Neural progenitor cell (in vitro differentiated cells): ENCODE measurements at places on chromosomes 4 and X. TPM values are rescaled to one million over a fixed set of nuclear protein-coding genes. Genes with fewer than 3 reads are reported as not detected.
A peak's percentile ranks its signal among the peaks of the same experiment; 100 is the strongest.

DNA sequence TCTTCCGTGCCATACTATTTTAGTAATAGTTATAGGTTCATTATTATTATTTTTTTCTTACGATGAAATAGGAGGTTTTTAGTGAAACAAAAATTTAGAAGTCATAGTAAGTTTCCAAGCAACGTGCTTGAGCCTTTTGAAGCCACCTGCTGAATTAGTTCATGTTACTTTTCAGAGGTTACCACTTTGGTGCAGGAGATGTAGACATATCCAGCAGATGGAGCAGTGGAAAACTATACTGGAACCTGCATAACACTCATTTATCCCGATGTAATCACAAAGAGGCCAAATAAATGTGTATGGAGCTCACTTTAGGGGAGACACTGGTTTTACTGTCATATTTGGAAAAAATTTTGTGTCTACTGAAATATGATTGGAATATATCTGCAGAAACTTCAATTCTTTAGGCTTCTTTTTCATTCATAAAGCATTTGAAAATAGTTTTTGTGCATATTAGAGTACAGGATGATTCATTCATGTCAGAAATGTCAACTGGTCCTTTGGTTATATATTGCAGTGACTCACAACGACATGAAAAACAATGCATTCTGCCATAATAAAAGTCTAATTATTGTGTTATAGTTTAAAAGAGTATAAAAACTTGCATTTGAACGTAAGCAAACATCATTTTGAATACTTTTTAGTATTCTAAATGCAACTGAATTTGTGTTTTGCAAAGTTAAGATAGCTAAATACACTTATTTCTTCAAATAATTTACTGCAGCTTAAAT is 2182.9 kb upstream of the TENM3 start:
- peak; percentile 39 for DNase-seq
- no peaks in the 10 kb centered on the region for H3K36me3 ChIP-seq
- peaks cover 7% of the 10 kb centered on the region for H3K4me1 ChIP-seq
- H3K27ac ChIP-seq, result no peak overlapping the region
- H3K27me3 ChIP-seq, result peaks cover 76% of the 10 kb centered on the region
- peak overlapping the region; percentile 97 for H3K4me3 ChIP-seq

GRCh38 chrX:153468008-153468580 is 2.3 kb downstream of the HAUS7 start:
- no peaks in the 10 kb centered on the region for H3K36me3 ChIP-seq
- H3K4me1 ChIP-seq, result no peaks in the 10 kb centered on the region
- no peak for DNase-seq
- no peaks in the 10 kb centered on the region for H3K27me3 ChIP-seq
- H3K4me3 ChIP-seq, result no peak overlapping the region
- H3K27ac ChIP-seq, result no peak overlapping the region

The TLR10 gene
- total RNA-seq, result not detected in 2 replicates

The ARX gene
- total RNA-seq, result 5.3 and 9.0 TPM in 2 replicates

DNA sequence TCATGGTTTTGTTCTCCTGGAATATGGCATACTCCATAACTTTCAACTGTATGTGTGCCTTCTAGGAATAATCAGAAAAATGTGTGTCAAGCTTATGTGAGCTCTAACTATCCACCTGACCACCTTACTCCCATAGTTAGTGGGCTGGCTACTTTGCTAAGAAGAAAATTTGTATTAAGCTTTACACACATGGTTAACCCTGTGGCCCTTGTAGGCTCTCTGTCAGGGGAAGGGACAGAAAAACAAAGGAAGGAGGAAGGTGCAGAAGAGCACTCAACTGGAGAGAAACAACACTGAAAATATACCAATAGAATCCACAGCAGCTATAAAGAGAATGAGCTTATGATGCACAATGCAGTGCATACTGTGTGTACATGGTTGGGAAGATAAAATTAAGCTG is 84.6 kb downstream of the PPP3CA start:
- H3K27ac ChIP-seq, result no peak overlapping the region
- DNase-seq, result peak; percentile 24
- H3K36me3 ChIP-seq, result no peaks in the 10 kb centered on the region
- peaks cover 31% of the 10 kb centered on the region for H3K4me1 ChIP-seq
- no peak overlapping the region for H3K4me3 ChIP-seq

DNA sequence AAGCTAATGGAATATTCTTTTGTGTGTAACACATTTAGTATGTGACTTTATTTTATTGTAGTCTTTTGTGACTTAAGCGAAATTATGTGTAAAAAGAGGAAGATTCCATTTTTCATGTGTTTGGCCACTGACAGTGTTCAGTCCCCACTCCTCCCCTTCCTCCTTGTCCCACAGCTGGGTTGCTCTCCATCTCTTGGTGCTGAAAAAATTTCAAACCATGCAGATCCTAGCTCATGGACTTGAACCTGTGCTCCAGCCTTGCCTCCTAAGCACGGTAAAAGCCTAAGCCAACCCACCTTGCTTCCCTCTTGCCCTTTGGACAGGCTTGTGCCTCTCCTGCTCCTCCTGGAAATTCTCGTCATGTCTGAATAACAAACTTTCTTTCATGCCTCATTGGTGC is 2008.5 kb upstream of the TENM3 start:
- H3K36me3 ChIP-seq, result no peaks in the 10 kb centered on the region
- no peaks in the 10 kb centered on the region for H3K4me1 ChIP-seq
- H3K4me3 ChIP-seq, result no peak overlapping the region

DNA sequence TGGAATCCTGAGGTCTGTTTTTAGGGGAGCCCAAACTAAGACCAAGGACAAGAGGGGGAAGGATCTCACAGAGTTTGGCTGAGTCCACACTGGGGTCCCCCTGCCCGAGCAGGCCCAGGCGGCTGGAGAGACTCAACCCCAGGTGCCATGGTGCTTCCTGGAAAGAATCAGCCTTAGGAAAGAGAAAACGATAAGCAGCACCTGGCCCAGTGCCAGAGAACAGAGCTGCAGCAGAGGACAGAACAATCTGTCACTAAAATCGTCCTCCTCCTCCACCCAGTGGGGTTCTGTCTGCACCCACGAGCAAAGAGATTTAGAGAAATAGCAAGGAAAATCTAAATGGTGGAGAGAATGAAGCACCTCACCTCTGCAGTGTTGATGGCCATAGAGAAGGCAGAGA is 470.5 kb downstream of the BCOR start:
- H3K27ac ChIP-seq, result no peak overlapping the region
- DNase-seq, result no peak
- H3K4me3 ChIP-seq, result no peak overlapping the region
- no peaks in the 10 kb centered on the region for H3K36me3 ChIP-seq

- DNase-seq, result no peak
- H3K4me3 ChIP-seq, result no peak overlapping the region
- H3K4me1 ChIP-seq, result peaks cover 7% of the 10 kb centered on the region
- no peak overlapping the region for H3K27ac ChIP-seq
Measured at GRCh38 chrX:28969126-28969525, 381.9 kb downstream of the IL1RAPL1 start.

The UGT2B10 gene
- not detected in 2 replicates for total RNA-seq

- H3K4me3 ChIP-seq, result no peak overlapping the region
- no peaks in the 10 kb centered on the region for H3K36me3 ChIP-seq
- H3K27me3 ChIP-seq, result no peaks in the 10 kb centered on the region
Measured at GRCh38 chrX:9865804-9866472, 79.7 kb downstream of the SHROOM2 start.

The NSDHL gene
- 15.2 and 15.9 TPM in 2 replicates for total RNA-seq

GRCh38 chr4:38378478-38378877 is 285.5 kb upstream of the KLF3 start:
- H3K4me1 ChIP-seq, result peaks cover 13% of the 10 kb centered on the region
- no peaks in the 10 kb centered on the region for H3K27me3 ChIP-seq
- H3K36me3 ChIP-seq, result no peaks in the 10 kb centered on the region
- H3K27ac ChIP-seq, result no peak overlapping the region
- H3K4me3 ChIP-seq, result no peak overlapping the region
